Fibroblast of gingiva (primary cell): ENCODE measurements at places on chromosomes 5 and 9.

DNA sequence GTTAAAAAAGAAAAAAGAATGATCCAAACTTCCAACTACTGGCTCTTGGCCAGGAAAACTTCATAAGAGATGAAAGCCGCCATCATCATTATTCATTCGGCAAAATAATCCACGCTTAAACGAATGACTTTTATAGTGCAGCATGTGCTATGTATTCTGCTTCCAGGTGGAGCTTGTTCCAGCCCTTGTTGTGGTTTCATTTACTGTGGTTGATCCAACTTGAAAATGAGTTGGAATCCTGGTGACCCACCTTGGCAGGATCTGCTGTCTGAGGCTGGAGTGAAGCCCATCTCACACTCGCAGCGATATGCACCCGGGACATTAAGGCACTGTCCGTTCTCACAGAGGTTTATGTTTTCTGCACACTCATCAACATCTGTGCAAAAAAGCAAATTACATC is 209.6 kb downstream of the FBN2 start:
- DNase-seq: no peak

DNA sequence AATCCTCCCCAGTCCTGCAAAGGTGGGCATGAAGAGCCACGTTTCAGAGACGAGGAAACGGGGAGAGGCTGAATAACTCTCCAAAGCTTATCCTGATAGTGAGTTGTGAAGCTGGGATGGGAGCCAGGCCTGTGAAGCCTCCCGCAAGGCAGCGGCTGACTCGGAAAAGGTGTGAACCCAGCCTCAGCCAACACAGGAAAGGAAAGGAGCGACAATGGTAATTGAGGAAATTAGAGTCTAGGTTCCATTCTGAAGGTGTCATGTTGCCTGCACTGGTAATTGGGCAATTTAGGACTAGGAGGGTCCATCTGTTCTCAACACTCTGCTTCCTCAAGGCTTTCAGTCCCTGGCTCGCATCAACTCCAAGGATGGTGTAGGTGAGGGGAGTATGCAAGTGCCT is 83.4 kb downstream of the LIFR start:
- DNase-seq: no peak

DNA sequence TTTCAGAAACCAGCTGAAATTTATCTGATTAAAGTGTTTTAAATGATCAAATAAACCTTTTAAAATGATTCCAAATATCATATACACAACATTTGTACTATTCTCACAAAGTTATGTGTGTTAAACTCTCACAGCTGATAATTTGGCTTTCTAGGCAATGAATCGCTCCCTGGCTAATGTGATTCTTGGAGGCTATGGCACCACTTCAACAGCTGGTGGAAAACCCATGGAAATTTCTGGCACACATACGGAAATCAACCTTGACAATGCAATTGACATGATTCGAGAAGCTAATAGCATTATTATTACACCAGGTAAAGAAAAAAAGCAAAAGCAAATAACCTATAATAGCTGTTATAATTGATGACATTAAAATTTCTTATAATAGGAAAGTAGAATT is 72.4 kb downstream of the NNT start:
- DNase-seq: no peak

GRCh38 chr9:110126986-110127864 is 80.7 kb downstream of the C9orf152 start:
- DNase-seq: no peak

GRCh38 chr5:133362438-133362837 is 249.9 kb downstream of the FSTL4 start:
- DNase-seq: no peak

- no peak for DNase-seq
Observed at GRCh38 chr9:78031444-78031892, at the start of gene GNAQ. Gene GNAQ, minus strand, starts transcription at chr9:78031811. Its CDS starts 576 bp downstream, at chr9:78031235.

GRCh38 chr5:73647721-73648120 is 21.7 kb downstream of the ARHGEF28 start:
- no peak for DNase-seq

DNA sequence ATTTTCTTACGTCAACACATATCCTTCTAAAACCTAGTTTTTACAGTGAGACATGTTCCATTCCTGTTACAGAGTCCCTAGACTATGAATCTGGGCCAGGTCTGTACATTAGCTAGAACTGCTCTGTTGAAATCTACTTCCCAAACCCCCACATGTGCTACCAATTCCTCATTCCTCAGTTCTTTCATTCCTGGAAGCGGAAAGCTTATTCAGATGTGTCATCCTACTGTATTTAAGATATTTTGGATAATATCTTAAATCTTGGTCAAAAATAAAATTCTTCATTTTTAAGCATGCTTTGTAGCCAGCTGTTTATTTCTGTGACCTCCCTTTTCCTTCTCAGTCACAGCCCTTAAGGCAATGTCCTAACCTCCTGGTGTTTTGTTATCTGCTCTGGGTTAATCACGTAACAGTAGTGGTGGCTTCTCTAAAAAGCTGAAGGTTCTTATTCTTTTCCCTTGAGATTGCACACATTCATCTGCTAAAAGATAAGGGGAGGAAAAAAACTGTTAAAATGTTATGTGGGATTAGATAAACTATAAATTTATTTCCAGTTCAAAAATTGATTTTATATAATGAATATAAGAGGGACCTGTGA is 35.6 kb downstream of the GLRX start:
- DNase-seq: peak; percentile 33
